ENCODE measurements at places on chromosomes 2 and 18.

DNA sequence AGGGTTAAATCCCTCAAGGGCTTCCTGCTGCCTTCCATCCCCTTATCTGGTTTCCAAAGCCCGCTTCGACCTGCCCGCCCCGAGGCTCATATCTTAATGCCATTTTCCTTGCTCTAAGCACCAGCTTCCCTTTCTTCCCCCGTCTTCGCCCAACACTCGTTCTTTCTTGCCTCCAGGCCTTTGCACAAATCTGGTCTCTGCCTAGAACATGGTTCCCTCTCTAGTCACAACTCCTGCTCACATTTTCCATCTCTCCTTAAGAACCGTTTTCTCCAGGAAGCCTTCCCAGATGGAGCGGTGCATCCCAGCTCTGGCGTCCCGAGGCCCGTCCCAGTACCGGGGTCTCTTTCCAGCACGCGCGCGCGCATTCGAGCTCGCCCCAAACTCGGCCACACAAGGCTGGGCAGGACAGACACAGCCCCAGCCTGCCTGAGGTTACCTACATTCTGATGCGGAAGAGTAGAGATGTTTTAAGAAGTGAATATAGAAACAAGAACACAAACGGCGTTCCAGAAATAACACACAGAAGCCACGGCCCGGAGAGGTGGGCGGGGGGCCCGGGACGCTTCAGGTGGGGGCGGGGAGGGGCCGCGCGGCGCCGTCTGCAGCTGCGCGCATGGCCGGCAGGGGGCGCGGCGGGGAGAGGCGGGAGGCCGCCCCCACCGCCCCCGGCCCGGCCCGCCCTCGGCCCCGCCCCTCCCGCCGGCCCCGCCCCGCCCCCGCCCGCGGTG is at the start of gene DGKD:
TSS of gene DGKD (plus strand) at position 726 of the 731 bp plus-strand sequence. CDS start 25 bp downstream, outside the sequence.
- DNase-seq: no peak

DNA sequence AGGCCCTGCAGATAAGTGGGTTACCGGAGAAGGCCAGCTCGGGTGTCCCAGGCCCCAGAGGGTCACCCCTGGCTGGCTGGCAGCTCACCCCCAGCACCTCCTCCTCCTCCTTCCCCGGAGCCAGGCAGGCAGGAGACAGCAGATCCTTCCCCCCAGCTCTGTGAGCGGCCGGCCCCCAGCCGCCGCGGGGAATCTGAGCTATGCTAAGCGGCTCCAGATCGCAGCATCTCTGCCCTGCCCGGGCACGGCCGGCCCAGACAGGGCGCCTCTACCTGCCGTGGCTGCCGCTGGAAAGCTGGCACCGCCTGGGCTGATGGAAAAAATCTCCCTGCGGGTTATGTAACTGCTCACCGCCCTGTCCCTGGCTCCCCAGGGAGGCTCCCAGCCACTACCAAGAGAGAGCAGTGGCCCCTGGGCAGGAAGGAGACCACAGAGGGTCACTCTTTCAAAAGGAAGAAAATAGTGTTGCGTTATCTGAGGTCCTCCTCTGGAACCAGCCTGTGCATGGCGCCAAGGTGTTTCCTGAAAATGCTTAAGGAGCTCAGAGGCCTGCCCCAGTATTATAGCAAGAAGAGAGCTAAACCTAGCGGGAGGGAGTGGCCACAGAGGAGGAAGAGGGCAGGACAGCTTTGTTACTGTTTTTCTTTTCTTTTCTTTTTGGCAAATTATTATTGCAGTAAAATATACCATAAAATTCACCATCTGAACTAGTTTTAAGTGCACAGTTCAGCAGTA is 179.0 kb downstream of the SMAD7 start:
- DNase-seq: no peak

GRCh38 chr2:119221609-119222008 is 2.0 kb upstream of the STEAP3 start:
- no peak for DNase-seq

DNA sequence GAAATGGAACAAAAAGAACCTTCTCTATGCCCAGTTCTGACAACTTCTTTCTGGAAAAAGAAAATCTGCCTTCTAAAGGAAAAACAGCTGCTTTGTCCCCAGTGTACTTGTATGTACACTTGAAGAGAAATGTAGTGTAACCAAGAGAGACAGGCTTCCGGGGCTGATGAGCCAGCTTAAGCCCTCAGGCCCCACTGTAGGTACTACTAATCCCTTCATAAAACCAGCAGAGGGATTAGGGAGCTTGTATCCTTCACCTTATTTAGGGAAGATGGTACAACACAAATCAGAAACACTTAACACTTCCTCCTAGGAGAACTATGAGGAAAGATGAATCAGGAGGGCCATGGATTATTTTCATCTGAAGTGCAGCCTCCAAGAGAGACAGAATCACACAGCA is 18.8 kb upstream of the SUCLG1 start:
- no peak for DNase-seq
